ENCODE measurements at places on chromosomes 1 and 21.

GRCh38 chr1:109777436-109777835, 13.7 kb upstream of the EPS8L3 start:
- no peak for DNase-seq

DNA sequence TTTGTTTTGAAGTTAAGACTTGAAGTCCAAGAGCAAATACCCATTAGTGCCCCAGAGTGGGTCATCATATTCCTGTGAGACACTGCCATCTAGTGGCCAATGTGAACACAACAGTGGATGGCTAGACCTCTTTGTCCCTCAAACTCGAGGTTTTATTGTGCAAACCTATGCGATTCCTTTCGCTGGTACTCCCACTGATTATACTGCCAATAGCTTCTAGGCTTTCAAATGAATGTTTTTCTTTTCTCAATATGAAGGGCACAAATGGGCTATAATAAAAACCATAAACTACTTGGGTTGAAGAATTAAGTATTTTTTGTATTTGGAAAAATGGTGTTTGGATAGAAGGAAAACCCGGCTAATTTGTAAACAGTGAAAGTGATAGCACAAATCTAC, 100.4 kb upstream of the ZNF281 start:
- DNase-seq = peak; percentile 71

DNA sequence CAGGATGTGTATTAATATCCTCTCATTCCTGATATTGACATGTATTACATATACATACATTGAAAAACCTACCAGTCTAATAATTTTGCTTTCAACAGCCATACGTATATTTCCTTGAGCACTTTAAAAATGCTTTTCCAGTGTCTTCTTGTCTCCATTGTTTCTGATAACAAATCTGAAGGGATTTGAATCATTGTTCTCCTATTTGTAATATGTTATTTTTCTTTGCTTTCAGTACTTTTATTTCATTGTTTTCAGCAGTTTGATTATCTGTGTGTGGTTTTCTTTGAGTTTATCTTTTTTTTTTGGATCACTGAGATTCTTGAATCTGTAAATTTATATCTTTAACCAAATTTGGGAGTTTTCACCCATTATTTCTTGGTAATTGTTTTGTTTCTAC, 65.3 kb downstream of the RABGAP1L start:
- DNase-seq = no peak

DNA sequence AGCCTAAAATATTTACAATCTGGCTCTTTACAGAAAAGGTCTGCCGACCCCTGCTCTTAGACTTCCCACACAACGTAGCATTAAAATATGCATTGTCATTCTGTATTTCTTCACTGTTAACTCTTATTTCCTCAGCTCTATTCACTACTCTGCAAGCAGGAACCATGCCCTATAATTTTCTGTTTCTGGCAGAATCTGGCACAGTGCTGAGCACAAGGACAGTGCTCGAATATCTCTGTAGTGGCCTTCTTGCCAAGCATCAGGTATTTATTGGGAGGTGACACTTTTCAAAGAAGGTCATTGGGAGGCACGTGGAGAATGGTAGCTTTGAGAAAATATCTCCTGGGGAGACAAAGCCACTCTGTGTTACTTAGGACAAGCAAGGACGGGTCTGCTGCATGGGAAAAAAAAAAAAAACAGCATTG, 77.9 kb downstream of the PSMG1 start:
- no peak for DNase-seq

DNA sequence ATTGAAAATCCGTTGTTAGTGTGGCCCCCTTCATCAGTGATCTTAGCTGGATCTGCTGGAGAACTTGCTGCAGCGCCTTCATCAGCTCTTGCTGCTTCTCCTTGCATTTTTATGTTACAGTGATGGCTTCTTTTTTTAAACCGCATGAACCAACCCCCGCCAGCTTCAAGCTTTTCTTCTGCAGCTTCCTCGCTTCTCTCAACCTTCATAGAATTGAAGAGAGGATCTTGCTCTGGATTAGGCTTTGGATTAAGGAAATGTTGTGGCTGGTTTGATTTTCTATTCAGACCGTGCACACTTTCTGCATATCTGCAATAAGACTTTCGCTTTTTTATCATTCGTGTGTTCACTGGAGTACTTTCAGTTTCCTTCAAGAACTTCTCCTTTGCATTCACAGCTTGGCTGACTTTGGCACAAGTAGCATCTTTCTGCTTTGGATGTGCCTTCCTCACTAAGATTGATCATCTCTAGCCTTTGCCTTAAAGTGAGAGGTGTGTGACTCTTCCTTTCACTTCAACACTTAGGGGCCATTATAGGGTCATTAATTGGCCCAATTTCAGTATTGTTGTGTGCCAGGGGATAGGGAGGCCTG, 13.1 kb downstream of the RNF187 start:
- no peak for DNase-seq

DNA sequence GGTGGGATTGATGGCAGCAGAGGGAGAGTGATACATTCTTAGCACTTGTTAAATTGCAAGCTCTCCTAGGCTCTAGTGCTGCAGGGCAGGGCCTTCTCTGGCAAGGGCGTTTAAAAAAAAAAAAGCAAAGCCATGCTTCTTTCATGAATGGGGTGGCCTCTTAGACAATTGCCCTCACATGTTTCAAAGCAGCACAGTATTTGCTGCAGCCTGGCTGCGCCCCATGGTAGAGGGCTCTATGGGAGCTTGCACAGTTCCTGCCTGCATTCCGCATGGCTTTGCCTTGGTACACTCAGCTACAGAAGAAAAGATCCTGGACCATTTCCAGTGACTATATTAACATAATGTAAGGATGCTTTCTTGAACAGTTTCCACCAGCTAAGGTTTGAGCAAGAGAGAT, 267.2 kb downstream of the ZNF648 start:
- DNase-seq = no peak

DNA sequence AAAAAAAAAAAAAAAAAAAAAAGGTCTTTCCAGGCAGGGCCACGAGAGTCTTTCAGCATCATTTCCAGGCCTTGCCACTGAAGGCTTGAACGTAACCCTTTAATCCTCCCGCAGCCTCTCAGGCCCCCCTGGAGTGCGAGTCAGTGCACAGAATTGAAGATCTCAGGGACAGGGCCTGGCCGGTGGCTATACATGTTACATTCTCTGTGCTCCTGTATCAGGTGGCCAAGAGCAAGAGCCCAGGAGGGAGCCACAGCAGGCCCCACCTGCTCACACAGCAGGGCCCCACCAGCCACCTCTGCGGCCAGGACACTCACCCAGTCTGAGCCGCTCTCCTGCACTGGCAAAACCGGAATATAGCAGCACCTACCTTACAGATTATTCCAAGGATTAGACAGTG, 34.1 kb upstream of the SLC25A33 start:
- DNase-seq = no peak

DNA sequence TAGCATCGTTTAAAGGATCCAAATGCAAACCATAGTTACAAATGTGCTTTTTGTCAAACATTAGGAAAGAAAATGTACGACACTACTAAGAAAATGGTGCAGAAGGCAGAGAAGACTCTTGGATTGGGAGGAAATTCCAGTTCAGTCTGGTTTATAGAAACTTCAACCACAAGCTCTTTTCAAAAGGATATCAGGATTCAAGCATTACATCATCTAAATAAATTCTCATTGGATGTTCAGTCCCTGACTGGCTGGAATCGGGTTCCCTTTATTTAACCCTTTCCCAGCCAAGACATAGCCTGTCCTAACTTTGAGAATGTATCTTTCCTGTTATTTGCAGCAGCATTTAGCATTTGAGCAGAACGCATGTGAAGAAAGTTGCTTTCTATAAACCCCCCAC, 184.6 kb downstream of the LMO4 start:
- peak; percentile 16 for DNase-seq

DNA sequence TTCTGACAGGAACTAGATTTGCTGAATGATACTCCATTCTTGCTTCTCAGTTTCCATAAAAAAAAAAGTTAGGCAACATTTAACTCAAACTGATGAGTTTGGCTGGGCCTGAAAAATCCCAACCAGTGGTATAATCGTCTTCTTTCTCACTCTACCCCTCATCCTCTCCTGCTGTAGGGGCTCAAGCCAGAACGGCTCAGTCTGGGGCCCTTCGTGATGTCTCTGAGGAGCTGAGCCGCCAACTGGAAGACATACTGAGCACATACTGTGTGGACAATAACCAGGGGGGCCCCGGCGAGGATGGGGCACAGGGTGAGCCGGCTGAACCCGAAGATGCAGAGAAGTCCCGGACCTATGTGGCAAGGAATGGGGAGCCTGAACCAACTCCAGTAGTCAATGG, 1.6 kb downstream of the TXLNA start:
- no peak for DNase-seq

- no peak for DNase-seq
Measured at GRCh38 chr1:62107923-62108322, 86.7 kb upstream of the L1TD1 start.

DNA sequence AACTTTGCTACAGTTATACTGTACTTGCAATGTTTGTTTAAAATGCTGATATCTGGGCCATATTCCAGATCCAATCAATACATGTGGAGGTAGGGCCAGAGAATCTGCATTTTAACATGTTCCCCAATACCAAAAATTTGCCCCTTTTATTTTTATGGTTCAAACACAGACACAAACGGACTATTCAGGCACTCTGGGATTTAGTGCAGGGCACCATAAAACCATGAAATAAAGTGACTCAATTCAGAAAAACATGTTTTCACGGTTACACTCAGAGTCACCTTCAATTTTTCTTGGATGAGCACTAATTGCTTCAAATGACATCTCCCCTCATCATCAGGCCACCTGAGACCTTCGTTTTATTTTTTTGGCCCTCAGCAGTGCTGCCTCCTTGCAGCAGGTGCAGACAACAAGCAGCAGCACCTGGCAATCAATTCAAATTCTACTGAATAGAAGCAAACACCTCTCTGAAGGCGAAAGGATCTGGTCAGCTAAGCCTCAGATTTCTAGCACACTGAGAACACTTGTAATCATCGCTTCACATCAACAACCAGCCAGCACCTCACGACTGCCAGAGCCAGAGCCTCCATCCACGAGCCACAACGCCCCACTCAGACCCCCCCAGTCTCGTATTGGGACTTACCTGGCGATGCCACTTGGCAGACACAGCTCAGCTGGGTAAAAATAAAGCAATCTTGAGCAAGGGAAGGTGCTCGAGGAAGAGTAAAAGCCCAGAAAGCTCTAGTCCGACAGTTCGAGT, 1.1 kb downstream of the ERO1B start:
- DNase-seq = no peak

GRCh38 chr1:109615879-109616278, 3.5 kb downstream of the GNAT2 start:
- no peak for DNase-seq

DNA sequence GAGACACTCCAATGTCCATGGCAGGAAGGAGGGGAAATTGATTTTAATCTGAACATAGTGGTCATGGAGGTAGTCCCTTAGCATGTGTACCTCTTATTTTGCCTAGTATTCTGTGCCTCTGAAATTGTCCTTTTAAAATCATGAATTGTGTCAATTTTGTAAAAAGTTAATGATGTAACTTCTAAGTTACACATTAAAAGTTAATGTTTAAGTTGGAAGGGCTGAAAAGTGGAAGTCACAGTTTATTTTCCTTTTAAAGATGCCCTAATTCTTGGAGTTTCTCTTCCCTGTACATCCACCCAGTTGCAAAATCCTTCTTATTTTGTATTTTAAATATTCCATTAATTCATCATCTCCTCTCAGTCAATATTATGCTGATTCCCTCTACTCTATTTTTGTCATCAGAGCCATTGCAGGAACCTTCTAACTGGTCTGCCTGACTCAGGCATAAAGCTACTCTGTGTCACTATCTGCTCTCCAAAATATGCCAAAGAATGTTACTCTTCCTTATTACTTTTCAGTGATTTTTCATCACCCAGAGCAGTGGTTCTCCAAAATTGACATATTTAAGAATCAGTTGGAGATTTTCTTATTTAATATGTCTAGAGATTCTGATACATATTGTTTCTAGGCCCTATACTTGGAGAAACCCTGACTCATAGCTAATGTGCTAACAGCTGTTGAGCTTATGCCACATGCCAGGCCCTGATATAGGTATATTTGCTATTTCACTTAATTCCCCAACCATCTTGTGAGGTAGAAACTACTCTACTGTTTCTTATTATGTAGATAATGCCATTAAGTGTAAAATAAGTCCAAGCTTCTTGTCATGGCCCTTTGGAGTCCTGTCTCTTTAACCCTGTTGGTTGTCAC, 5.1 kb downstream of the HOOK1 start:
- no peak for DNase-seq

- DNase-seq = no peak
Measured at GRCh38 chr1:1121611-1122077, 5.8 kb upstream of the C1orf159 start.

DNA sequence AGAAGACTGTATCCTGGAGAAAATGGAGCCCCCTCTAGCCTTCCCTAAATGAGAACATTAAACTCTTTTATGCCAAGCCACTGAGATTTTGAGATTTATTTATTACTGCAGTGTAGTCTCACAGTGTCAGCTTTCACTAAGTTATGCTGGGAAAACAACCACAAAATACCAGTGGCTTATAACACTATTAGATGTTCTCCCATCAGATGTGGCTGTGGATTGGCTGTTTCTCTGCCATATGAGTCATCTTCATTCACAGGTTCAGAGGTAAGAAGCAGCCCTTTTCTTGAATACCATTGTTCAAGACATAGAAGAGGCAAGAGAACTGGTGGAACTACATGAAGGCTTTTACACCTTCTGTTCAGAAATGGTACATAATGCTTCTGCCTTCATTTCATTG, 32.1 kb upstream of the ST6GALNAC5 start:
- no peak for DNase-seq

All from HFF-Myc (cell line).